Lower leg skin (tissue), 4 donors: ENCODE measurements at places on chromosomes 1 and 21. TPM values are rescaled to one million over a fixed set of nuclear protein-coding genes. Genes with fewer than 3 reads are reported as not detected.

DNA sequence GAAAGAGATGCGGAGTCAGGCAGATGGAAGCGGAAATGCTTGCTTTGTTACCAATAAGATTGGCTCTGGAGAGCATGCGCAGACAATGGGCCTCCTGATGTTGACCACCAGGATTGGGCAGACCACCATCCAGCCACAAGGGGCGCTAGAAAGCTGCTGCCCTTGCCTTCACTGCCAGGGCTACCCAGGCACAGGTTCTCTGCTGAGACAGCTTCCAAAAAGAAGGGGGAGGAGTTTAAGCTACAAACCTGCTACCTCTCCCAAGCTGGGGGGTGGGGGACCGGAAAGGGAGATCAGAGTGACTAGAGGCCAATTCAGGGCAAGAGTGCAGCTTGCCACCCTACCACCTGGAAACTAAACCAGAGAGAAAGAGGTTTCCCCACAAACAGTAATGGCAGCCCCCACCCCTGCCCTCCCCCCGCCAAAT lies 369.7 kb downstream of the RRAGC start:
- DNase-seq: peak; percentile 58

GRCh38 chr21:46253610-46254124 lies 25.1 kb upstream of the LSS start:
- no peak for DNase-seq

DNA sequence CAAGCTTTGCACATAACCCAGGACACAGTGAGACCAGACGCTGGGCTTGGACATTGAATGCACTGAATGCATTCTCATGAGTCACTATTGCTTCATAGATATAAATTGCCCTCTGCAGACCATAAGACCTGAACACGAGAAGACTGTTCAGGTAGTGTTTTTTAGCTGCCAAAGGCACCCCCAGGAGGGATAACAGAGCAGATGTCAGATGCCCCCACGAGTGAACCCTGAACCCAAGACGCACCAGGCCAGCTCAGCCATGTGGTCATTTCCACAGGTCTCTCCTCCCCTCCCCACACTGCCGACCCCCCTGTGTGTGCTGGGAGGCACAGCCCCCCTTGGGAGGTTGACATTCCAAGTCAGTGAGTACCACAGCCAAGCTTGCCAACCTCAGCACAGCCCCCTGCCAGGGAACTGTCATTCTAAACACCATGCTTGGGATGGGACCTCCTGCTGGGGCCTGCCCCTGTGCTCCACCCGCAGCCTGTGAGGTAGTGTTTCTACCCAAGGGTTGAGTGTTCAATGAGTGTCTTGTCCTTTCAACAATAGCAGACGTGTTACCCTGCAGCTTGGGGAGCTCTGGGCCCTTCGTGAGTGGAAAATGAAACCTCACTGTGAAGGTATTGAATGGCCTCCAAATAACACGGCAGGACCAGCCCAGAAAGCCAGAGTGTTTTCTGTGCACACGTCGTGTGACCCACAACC lies 68.2 kb downstream of the PSMG1 start:
- DNase-seq: peak; percentile 83

GRCh38 chr1:27087371-27088220 lies 67.3 kb downstream of the SLC9A1 start:
- DNase-seq: no peak

DNA sequence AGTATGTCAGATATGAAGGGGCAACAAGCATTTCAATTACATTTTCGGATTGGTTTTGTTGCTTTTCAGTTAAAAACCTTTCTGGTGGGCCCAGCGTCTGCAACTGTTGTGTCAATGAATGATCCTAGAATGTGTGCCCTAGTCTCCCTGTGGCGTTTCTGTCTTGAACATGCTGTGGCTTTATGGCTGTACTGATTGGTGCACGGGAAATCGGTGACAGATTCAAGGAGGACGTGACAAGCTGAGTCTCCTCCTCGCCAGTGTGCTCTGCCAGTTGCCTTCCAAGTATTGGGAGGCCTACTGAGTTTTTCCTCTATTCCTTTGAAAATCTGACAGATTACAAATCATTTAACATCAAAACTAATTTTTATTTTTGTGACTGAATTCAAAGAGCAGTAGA lies 127.6 kb downstream of the ZP4 start:
- no peak for DNase-seq

- peak; percentile 92 for DNase-seq
Measured at GRCh38 chr21:41761211-41761933, 5.5 kb downstream of the RIPK4 start.

DNA sequence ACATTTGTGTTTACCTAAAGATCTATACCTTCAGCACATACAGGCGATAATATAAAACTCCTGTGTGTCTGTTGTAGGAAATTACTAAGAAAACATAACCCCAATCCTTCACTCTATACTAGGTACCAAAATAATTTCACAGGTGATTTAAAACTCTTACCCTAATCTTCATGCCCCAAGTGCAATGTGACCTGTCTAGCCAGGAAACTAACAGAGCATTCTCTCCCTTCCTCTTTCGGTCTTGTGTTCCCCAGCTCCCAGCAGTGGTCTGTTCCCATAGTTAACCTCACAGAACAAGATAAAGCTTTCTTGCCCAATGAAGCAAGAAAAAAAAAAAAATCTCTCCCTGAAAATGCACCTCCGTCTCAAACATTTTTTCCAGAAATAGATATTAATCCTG lies 493.5 kb downstream of the DPYD start:
- DNase-seq: no peak

DNA sequence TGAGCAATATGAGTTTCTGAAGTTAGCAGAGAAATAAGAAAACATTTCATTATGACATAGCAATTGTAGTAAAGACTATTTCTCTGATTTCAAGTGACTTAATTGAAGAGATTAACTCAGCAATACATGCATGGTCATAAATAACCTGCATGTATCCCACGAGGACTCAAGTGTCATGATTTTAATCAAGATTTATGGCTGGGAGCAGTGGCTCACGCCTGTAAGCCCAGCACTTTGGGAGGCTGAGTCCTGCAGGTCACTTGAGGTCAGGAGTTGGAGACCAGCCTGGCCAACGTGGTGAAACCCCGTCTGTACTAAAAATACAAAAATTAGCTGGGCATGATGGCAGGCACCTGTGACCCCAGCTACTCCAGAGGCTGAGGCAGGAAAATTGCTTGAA lies 311.9 kb upstream of the PLD5 start:
- DNase-seq: no peak

DNA sequence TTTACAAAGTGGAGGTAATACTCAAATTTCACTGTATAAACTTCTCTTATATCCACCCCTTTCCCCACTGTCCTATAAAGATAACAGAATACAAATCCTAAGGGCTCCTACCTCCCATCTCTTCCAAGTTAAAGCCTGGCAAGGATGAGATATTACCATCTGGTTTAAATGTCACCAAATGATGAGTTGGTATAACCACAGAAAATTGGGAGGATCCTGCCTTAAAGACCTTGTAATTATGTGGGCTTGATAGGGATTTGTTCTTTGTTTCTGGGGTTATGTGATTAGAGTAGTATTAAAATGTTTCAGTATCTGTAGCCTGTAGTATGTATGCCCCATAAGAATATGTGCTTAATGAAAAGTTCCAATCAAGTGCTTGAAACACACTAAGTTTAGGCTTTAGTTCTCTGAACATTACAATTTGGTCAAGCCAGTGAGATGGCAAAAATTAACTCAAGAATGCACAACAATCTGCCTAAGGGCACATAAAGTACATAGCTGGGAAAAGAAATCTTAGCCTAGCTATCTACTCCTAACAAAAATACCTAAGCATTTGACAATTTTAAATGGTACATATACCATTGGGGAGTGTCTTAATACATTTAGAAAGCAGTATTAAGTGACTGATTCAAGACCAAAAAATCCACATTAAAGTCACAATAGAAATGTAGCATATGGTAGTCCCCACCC lies 14.0 kb downstream of the KDM5B start:
- no peak for DNase-seq

DNA sequence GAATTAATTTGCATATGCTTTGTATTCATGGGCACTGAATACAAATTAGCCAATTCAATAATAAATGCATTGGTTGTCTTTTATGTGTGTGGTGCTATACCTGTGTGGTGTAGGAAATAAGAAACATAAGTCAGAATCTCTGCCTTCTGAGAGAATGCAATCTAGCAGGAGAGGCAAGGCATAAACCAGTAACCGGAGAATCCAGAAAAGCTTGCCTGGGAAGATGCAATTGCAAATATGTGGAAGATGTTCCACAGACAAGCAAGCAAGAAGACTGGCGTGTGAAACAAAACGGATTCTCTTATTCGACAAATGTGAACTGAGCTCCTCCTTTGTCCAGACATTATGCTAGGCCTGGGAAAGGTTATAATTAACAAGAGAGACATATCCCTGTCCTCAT lies 134.3 kb downstream of the NR5A2 start:
- DNase-seq: no peak

DNA sequence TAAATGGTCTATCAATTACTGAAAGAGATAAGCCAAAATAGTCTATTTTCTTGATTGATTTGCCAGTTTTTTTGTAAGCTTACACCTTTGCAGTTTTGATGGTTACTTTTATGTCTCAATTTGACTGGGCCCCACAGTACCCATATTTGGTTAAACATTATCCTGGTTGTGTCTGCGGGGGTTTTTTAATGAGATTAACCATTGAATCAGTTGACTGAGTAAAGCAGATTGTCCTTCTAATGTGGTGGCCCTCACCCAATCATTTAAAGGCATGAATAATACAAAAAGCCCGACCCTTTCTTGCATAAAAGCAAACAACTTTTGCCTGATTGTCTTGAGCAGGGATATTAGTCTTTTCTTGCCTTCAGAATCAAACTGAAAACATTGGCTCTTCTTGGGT lies 650.0 kb upstream of the RGS18 start:
- no peak for DNase-seq

DNA sequence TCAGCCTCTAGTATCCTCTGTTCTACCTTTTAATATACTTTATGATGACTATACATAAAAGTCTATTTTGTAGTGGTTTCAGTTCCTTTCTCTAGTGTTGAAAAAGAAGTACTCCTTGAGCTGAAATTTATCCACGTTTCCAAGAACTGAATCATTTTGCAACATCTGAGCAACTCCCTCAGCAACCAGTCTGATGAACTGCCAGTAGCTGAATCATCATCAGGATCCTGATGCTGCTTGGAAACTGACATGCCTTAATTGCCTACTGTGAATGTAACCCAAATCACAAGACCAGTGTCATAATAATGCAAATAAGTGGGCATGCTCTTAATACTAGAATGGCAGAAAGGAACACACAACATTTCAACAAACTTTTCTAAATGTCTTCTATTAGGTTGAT lies 103.3 kb downstream of the CYYR1 start:
- peak; percentile 71 for DNase-seq

DNA sequence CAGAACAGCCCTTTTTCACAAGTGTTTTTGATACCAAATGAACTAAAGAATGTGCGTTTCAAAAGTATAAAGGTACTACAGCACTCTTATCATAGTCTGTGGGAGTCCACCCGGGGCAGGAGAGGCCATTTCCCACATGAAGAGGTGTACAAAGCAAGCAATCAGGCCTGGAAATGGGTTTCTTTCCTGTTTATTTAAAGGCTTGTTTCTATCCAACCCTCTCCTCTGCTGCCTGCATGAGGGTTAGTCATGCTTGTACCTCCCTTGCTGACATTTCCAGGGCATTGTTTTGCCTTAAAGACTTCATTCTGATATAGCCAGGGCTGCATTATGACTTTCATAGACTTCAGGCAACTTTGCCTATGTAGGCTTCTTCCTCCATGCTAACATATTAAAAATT lies 11.6 kb downstream of the SELP start:
- no peak for DNase-seq

DNA sequence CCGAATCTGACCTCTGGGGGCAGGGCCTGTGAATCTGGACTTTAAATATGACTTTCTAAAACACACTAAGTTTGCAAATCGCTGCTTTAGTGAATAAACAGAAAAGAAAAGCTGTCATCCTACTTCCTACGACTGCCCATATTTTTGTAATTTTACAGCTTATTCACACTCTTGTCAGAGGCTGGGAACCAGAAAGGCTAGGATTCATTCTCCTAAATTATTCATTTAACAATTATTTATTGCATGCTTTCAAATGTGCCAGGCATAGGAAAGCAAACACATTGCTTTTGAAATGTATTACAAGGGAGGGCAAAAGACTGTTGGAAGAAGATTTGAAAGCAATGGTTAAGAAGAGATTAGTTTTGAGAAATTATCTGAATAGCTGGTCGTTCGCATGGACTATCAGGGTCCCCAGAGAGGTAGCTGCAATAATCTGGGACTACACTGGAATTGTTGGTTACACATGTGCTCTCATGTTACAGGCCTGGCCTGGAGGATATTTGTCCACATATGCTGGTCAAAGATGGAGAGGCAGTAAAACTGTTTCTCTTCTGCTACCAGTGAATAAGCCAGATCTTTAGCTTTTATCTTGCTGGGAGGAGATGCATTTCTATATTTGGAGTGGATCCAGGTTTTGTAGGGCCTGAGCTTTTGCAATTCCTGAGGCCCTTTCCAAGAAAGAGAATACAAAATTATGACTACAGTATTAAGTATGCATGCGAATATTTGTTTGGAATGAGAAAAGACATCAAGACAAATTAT lies 29.6 kb upstream of the SFPQ start:
- no peak for DNase-seq

GRCh38 chr21:40652436-40652835 lies 194.5 kb downstream of the DSCAM start:
- DNase-seq: no peak

GRCh38 chr1:97385536-97386277 lies 535.1 kb downstream of the DPYD start:
- no peak for DNase-seq

MMP23B gene
- total RNA-seq: 3.8 TPM

AGMAT gene
- total RNA-seq: not detected

C1orf56 gene
- 3.5 TPM for total RNA-seq

LCE3D gene
- total RNA-seq: 20.1 TPM

IQCC gene
- 3.6 TPM for total RNA-seq

PEAR1 gene
- total RNA-seq: 7.0 TPM
